Cerebellar cortex (tissue), 1 donor: ENCODE measurements at places on chromosomes 3 and 15.

DNA sequence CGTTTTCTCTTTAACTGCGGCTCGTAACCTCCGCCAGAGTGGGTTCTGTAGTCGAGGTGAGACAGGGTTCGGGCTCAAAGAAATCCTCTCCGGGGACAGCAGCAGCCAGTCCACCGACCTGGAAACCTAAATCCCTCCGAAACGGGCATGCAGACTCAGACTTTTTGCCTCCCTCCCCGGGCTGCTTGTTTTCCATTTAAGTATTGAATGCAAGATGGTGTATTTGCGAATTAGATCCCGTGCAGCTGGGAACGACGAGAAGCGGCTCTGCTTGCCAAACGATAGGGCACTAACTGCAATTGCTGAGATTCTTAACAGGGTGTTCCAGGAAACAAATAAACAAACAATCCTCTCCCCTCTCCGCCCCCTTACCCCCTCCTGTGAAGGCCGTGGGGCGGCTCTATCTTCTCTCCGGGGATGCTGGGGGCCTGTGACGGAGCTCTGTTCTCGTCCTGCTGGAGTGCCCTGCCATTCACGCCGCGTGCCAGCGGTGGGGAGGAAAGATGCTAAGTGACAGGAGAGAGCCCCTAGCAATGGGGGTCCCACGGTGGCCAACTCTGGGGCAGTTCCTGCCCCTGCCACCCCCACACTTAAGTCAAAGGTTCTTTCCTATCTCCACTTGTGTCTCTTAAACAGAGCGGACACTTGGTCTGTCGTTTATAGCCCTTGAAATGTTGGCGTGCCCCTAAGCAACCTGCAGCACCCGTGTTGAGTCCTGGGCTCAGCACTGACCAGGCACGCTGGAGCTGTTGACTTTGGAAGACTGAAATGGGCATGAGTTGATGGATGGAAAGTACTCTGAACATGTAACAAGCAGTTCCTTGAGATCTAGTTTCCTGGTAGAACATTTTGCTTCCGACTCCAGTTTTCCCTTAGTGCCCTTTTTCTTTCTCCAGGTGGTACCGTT, 1.3 kb upstream of the ETV5 start:
- peak; percentile 40 for DNase-seq

DNA sequence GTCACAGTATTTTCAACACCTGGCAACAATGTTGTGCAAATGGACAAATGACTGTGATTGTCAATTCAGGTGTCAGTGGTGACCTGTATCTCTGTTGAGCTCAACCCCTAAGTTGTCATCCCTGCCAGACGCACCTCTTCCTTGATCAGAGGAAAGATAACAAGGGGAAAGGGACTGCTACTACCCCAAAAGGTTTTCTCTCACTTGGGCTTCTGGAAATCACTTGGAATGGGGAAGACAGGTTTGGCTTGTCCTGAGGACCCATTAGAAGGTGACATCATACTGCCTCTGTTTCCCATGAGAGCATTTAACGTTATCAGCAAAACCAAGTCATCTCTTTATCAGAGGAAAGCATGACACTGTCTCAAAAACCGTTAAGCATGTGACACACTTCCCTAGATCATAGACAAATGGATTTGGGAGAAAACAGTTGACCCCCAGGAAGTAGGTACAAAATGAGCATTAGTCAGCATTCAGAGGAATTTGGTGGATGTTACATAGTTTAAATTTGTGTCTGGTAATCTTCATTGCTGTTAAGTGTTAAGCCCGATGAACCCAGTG, 769.5 kb downstream of the GRM7 start:
- no peak for DNase-seq

GRCh38 chr3:128882719-128883118, 3.3 kb downstream of the ACAD9 start:
- DNase-seq, result no peak

DNA sequence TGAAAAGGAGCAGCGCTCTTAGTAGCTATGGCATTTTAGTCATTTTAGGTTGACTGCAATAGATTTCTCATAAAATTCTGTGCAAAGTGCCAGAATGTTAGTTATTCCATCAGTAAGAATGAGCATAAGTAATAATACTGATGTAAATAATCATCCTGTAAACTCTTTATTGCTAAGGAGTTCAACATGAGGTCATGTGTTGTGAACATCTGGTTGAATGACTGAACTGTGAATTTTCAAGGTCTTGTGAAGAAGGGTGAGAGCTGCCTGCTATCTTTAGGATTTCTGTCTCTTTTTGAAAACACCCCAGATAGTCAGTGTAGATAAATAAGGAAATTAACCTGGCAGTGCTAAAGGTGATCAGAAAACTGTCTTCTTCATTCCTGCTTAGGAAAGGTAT, 333.4 kb upstream of the TBC1D5 start:
- no peak for DNase-seq

DNA sequence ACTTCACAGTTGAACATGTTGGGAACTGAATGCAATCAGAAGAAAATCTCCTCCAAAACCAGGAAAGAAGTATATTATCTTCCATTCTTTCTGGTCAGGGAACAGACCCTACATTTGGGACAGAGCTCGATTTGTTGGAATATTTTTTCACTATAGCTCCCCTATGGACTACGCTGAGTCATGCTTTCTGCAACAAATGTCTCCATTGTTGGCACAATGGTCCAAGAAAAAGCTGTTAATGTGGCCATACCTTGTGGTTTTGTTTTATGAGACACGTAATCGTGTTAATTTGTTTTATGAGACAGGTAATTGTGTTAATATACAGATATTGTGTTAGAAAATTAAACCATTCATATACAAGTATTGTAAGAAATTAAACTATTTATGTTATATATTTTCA, 101.4 kb downstream of the TGFBR2 start:
- DNase-seq, result no peak

DNA sequence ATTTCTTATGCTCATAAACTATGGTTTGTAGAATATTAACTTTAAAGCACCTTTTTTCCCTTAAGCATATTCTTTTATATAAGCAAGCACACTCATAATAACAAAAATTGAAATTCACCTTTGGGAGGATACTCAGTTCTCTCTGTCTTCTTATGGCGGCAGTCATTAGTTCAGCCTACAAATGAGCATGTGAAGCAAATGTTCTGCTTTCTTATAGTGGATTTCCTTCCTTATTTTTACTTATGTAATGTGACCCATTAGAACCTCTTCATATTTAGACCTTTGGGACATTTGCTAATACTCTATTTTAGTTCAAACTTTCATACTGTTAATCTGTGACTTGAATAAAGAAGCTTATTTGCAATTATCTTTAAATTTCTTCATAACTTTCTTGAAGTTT, at the start of gene P2RY13:
Gene P2RY13 (minus strand): TSS at position 187 of the 400 bp plus-strand sequence. CDS start 21 bp downstream, at position 166.
- no peak for DNase-seq

DNA sequence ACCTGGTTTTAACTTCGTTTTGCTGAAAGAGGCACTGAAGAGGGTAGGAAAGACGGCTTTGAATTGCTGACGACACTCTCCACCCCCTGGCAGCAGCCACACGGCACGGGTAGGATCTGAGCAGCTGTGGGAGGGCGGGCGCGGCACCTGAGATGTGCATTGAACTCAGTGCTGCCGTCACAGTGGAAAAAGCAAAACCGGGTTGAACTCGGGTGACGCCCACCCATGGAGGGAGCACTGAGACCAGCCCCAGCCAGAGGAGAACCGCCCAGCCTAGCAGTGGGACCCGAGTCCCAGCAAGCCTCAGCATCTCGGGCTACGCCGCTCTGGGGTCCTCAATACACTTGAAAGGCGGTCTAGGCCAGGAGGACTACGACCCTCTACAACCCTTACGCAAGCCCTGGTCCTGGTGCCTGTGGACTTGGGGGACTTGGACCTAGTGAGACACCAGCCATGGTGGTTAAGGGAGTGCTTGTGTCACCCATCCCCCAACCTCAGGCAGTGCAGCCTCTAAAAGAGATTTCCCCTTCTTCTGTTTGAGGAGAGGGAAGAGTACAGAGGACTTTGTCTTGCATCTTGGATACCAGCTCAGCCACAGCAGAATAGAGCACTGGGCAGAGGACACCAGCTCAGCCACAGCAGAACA, 50.0 kb upstream of the RPL35A start:
- no peak for DNase-seq

DNA sequence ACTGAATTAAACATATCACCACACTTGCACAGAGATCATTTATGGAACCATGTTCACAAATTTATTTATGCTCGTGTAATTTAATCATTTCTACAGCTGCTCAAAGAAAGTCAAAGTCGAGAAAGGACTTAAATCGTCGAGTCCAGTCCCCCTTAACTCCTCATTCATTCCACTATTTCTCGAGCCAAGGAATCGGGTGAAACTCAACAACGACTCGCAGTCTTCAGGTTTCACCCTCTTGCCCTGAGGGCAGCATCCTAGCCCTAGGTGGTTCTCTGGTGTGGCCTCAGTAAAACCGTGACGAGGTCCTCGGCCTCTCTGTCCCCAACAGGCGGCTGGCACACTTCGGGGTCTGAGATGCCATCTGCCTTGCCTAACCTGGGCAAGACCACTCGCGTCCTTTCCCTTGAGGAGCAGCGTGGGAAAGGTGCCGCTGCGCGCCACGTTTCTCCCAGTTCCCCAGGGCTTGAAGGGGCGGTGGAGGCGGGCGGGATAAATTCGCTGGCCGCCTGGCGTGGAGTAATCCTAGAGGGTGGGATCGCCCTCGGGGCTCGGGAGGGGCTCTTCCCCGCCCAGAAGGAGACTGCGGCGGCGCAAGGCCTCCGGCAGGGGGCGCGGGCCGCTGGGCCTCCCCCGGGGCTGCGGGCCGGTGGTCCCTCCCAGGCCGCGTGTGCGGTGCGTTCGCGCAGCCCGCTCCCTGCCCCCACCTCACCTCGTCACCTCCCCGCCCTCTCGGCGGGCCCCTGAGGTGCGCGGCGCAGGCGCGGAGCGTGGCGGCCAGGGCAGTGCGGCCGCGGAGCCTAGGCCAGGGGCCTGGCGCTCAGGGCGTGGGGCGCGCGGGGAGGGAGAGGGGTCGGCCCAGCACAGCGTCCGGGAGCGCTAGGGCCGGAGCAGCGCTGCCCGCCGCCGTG, at the start of gene ZNF639:
Gene ZNF639 (plus strand): TSS at position 746 of the 911 bp plus-strand sequence. CDS start 5,263 bp downstream, outside the sequence.
- peak; percentile 78 for DNase-seq

- DNase-seq, result no peak
Observed at GRCh38 chr3:102537123-102537522, 102.3 kb downstream of the ZPLD1 start.

GRCh38 chr3:128340198-128340903, 126.3 kb downstream of the DNAJB8 start:
- DNase-seq, result no peak

GRCh38 chr3:194255252-194256039, 95.7 kb downstream of the CPN2 start:
- DNase-seq, result no peak

DNA sequence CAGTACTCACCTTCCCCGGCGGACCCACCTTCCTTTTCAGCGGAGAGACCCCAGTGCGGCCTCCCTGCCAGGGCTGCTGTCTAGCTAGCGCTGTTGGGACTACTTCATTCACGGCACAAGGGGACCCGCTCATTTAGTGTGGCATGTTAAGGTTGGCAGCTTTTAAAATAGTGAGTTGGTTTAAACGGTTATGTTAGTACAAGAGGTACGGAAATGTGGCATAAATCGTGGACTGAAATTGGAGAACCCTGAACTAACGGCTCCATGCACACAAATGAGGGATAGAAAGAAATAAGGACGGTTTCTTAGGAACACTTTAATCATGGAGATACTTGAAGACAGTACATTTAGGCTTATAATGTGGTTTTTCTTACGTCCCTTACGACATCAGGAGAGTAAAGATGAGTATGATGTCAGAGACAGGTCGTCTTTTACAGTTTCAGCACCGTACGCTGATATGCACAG, 752 bp downstream of the CEP63 start:
- DNase-seq, result peak; percentile 37

DNA sequence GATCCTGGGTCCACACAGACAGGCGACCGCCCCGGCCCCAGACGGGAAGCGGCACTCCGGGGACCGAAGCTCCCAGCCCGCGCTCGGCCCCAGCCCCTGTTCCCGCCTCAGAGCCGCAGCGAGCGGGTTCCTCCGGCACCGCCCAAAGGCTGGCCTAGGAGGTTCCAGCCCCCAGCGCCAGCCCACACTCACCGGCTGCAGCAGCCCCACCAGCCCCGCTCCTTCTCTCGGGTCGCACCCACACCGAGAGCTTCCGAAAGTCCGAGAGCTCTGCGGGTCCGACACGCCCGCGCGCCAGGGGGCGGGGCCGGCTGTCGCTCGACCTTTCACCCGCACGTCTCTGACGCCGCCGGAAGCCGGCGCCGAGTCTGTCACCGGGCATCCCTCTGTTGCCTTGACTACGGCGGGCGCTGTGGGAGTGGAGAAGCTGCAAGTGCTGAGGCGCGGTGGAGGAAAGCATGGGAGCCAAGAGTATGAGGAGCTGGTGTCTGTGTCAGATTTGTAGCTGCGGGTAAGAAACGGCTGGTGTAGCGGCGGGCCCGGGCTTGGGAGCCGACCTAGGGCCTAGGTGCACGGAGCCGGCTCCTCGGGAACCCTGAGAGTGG, at the start of the genes EFL1 and SAXO2:
Gene EFL1 (minus strand): TSS at position 313 of the 605 bp plus-strand sequence. CDS start 956 bp downstream, outside the sequence.
Gene SAXO2 (plus strand): TSS at position 397 of the 605 bp plus-strand sequence. CDS start 62 bp downstream, at position 459.
- peak; percentile 90 for DNase-seq

GRCh38 chr3:14522129-14522691, 17.9 kb downstream of the GRIP2 start:
- no peak for DNase-seq

DNA sequence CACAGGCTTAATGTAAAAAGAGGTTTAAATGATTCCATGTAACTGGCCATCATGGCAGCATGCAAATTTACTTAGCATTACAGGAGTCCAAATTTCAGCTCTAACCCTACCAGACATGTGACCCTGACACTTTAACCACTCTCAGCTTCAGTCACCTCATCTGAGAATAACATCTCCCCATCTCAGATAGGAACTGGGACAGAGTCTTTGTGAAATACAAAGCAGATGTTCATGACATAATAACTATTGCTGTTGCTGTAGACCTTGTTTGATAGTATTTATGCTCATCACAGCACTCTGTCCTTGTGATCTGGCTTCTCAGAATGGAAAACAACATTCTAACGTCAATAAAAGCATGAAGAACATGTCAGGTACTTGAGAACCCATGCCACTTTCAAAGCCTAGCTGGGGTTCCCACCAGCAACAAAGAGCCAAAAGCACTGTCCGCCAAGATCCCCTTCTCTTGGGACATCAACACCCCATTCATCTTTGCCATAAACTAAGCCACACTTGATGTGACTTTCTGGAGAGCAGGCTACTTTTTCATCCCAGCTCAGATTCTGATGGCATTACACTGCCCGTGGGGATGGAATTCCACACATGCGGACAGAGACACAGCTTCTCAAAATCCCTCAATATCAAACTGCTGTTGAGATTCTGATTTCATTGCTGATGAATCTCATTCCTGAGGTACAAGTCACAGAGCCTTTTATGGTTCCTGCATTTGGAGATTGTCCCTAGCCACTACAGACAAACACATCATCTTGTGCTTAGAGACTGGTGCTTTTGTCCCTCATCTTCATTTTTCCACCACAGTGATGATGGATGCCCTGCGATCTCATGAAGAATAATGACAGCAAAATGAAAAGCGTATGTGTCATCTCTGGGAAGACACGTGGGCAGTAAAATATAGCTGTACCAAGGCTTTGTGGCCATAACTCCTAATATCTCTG, 202.7 kb downstream of the TNIK start:
- no peak for DNase-seq

DNA sequence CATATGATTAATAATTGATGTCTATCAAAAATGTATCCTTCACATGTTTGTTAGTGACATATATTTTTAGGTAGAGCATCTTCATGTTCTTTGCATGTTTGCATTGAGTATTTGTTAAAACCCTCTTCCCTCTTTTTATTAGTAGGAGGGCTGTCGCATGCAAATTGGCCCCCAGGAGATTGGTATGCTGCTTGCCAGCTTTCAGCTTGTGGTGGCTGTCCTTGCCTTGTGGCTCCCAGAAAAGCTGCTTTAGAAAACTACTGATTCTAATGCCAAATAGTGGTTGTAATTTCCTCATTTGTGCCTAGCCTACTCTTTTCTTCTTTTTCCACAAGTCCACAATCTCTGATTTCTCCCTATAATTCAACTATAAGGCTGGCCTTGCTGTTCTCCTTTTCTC, 886.8 kb downstream of the VGLL3 start:
- no peak for DNase-seq

GRCh38 chr3:114867835-114868503, 279.1 kb downstream of the ZBTB20 start:
- DNase-seq, result no peak
